D721Med (cell line): ENCODE measurements at places on chromosomes 4 and X.
A peak's percentile ranks its signal among the peaks of the same experiment; 100 is the strongest.

DNA sequence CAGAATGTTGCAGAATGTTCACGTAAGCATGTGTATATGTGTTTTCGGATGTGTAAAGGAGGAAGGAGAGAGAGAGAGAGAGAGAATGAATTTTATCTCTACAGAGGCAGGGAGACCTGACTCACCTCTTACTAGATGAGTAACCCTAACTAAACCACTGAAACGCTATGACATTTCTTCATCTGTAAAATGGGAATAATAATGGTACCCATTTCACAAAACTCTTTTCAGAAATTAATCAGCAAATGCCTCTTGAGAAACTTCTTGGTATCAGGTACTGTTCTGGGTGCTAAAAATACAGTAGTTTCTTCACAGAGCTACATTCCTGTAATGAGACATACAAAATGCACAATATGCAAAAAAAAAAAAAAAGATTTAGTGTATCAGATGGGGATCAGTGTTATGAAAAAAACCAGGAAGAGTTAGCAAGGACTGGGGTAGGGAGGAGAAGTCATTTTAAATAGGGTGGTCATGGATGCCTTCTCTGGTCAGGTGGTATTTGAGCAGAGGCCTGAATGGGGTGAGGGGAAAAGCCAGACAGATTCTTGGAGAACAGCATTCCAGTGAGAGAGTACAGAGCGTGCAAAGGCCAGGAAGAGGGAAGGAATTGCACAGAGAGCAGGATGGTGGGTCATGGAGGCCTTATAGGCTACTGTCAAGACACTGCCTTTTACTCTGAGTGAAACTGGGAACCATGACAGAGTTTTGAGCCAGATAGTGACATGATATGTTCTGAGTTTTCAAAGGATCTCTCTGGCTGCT is 84.9 kb upstream of the SPANXB1 start:
- no peak for DNase-seq

DNA sequence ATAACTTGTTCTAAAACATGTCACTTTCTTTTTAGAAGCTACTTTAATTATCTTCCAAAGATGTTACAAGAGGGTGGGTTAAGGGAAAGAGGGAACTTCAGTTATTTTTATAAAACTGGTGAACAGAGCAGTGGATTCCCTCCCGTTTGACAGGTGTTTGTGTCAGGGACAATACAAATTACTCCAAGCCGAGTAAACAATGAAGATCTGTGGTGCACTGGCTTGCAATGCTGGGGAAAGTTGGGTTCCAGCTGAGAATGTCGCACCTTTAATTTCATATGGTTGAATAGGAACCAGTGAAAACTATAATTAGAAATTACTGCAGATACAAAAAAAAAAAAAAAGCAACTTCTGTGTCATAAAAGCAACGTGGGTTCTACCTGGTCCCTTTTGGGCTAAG is 98.6 kb upstream of the TTC29 start:
- DNase-seq, result no peak

- DNase-seq, result no peak
Observed at GRCh38 chr4:128386761-128387599, 99.4 kb upstream of the PGRMC2 start.

DNA sequence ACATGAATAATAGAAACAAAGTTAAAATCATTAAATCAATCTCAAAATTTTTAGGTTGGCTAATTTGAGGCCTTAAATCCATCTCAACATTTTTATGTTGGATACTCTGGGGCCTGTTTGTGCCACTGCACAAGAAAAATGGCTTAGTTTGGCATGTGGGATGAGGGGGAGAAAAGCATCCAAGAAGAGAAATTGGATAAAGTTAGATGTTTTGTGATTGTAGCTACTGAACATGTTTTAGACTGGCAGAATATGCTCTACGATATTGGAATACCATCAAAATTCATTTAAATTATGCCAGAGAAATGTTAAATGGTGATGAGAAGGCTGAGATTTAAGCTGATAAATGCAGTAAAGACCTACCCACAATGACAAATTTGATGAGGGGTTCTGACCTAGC is 376.9 kb downstream of the CXXC4 start:
- no peak for DNase-seq

DNA sequence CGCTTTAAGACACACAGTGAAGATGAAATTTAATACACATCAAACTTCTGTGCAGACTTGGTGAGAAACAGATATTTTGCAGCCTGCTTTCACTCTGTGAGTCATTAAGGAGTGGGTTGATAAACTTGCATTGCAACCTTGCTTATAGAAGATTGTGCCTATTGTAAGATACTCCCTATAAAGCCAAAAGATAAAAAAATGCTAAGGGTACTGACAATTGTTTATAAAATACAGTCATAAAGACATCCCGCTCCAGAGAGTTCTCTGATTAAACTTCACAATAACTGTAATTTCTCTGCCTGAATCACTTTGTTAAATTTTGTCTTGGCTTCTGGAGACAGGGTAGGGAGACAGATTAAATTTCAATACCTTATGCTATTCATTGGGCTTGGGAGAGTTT is 49.1 kb downstream of the GALNT7 start:
- DNase-seq, result no peak

DNA sequence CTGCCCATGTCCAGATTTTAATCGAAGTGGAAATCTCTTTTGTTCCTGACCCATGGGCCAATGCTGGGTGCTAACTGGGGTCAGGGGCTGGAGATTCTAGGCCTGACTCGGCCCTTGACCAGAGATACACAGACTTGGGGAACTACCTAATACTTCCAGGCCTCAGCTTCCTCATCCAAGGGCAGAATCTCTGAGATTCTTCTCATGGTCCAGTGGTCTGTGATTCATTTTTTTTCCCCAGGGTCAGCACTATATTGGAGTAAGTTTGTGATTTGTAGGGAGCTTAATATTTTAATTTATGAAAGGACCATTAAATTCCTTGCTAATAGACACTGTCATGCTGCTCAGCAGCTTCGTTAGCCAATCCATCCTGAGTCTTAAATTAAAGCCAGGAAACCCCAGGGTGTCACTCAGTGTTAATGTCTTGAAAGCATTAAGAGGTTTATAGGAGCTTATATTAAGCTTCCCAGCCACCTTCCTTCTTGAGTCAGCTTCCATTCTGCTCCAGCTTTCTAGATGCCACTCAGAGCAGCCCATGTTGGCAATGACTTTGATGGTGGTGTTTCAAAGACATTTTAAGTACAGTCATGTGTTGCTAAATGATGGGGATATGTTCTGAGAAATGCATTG is 27.0 kb upstream of the PROM1 start:
- peak; percentile 60 for DNase-seq

- DNase-seq, result no peak
Observed at GRCh38 chrX:147550217-147550616, 361.5 kb upstream of the FMR1 start.

- no peak for DNase-seq
Observed at GRCh38 chr4:38230121-38230801, 270.1 kb downstream of the PTTG2 start.

DNA sequence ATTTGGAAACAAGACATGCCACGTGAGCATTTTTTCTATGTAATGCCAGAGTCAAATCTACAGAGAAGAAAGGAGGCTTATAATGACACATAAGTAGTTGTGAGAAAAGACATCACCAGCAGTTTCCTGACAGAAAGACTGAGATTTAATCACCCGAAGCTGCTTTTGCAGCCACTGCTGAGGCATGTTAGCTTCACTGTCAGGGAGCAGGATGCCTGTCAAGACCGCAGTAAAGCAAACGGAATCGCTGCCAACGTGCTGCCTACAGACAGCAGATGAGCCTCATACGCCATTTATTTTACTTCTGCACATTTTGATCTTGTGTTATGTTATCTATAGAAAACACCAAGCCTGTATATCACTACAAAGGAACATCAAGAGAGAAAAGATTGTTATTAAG is 68.7 kb upstream of the NDST3 start:
- DNase-seq, result no peak

- DNase-seq, result no peak
Observed at GRCh38 chrX:153882557-153882956, 3.4 kb downstream of the L1CAM start.

- DNase-seq, result no peak
Observed at GRCh38 chr4:77582156-77582555, 23.5 kb upstream of the CXCL13 start.
